ENCODE measurements at places on chromosomes 7 and 10.

- no peak for DNase-seq
Observed at GRCh38 chr7:876972-877311, 588 bp downstream of the GET4 start.

- no peak for DNase-seq
Observed at GRCh38 chr10:131818510-131819234, 82.1 kb upstream of the PPP2R2D start.

- DNase-seq = no peak
Observed at GRCh38 chr7:147833557-147833956, 757.0 kb upstream of the C7orf33 start.

- no peak for DNase-seq
Observed at GRCh38 chr7:26863518-26864308, 677 bp downstream of the SKAP2 start.

GRCh38 chr7:91029688-91030087, 234.5 kb upstream of the FZD1 start:
- DNase-seq = no peak

GRCh38 chr7:8205537-8205936, 56.4 kb downstream of the ICA1 start:
- no peak for DNase-seq

DNA sequence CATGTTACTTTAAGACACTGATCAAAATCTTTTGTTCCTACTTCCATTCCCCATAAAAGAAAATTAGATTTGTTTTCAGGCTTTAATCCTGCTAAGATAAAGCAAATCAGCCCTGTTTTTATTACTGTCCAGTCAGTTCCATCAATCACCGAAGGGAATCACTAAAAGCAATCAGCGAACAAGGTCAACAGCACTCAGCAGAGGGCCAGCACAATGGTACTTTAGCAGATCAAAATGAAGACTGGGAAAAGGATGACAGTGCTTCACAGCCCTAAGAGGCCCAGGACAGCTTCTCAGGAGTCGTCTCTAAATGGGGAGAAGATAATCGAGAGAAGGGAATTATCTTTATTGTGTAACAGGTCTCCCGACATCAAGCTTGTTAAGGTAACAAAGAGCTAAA, 32.7 kb downstream of the SEM1 start:
- DNase-seq = no peak

GRCh38 chr10:110530131-110530831, 32.6 kb downstream of the DUSP5 start:
- no peak for DNase-seq

DNA sequence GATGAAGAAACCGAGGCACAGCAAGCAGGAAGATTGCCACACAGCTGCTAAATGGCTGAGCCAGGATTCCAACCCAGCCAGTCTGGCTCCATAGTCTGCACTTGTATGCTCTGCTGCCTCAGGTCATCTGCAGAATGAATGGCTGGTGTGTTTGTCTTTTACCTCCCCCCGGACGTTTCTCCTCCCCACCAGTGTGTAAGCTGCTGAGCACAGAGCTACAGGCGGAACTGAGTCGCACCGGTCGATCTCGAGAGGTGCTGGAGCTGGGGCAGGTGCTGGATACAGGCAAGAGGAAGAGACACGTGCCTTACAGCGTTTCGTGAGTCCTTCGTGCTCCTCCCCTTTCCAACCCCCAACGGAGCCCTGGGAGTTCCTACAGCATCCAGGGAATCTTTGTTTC, 2.6 kb downstream of the CNPY4 start:
- DNase-seq = no peak

DNA sequence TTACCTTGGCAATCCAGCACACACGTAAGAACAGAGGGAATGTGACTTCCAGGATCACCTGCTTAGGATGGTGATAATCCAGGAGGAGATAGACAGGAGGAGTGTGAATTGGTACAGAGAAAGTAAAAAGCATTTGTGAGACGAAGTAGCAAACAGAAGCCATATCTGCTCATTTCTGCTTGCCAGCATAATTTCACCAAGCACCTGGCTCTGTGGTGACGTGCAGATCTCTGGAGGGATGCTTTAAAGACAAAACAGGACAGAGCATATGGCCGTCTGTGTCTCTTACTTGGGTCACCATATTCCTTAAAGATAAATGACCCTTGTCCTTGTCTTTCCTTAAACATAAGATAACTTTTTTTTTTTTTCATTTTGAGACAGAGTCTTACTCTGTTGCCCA, 90.2 kb upstream of the ARHGAP21 start:
- no peak for DNase-seq

Data from NCI-H524 treated with DMSO at 0.1 percent for 48 hours (cell line).